Activated T-helper 1 cell treated with anti-CD3 and anti-CD28 coated beads, Interleukin-2, amount 50 U/mL, for 16 hours (primary cell): ENCODE measurements at places on chromosomes 2 and 18.

GRCh38 chr2:36193680-36194079 is 161.9 kb upstream of the CRIM1 start:
- no peak for DNase-seq

- no peak for DNase-seq
Measured at GRCh38 chr2:38656866-38657480, 8.9 kb upstream of the GALM start.

GRCh38 chr2:148981781-148982180 is 56.7 kb upstream of the LYPD6B start:
- DNase-seq, result no peak

DNA sequence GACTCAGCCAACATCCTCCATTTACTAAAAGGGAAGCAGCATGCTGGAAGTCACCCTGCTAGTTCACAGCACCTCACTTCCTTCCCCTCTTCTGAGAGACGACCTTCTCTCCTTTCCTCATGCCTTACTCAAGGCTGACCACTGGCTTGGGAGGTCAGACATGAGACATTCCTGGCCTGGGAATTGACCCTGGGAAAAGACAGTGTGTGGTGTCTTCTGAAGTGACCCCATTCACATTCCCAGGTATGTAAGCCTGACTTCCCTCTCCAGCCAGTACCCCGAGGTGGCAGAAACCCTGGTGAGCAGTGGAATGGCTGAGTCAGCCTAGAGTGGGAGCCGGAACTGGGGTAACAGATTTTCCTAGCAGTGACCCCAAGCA is 92.4 kb downstream of the PLB1 start:
- DNase-seq, result no peak

DNA sequence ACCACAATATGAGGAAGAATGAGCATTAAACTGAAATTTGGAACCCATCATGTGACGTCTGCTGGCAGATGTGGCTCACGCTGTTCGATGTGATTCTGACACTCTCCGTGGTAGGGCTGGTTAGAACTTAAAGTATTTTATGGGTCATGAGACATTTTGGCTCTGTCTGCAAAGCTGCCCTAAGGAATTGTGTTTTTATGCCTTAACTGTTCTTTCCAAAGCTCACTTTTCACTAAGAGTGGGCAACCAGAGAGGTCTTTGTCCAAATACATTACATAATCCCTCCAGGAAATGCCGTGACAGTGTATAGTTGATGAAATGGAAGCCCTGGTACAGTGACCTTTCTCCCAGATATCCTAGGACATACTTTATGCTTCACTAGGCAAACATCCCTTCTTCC is 119.1 kb downstream of the AQP4 start:
- no peak for DNase-seq

- DNase-seq, result no peak
Measured at GRCh38 chr2:174392706-174393105, 2.8 kb upstream of the SCRN3 start.

DNA sequence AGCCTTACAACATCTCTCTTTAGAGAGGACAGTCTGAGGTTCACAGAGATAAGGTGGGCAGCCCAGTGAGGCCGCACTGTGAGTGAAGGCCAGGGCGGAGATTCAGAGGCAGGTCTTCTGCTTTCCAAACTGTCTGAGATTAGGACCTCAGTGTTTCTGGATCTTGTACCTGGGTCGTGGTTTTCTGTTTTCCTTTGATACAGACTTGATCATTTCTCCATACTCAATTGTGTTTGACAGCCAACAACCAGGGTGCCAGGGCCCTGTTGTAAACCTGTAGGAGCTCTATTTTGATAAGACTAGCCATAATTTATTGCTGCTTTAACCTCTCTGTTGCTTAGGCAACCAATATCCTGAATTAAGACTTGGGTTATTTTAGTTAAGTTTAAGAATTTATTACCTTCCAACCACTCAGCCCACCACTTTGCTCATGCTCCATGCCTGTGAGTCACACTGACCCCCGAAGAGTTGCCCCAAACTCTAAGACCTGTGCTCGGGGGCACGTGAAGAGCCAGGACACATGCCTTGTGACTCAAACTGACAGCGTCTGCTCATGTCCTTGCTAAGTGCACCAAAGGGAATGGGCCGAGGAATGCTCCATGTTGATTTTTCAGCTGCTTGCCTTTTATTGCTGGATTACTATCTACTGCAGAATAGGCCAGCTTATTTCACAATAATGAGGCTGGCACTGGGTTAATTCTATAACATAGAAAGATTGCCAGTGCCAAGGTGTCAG is 248.6 kb downstream of the BCL2 start:
- DNase-seq, result no peak

GRCh38 chr2:74384051-74384450 is 3.9 kb upstream of the DCTN1 start:
- DNase-seq, result no peak

- no peak for DNase-seq
Measured at GRCh38 chr2:216354306-216354705, 18.0 kb downstream of the MARCHF4 start.

- no peak for DNase-seq
Measured at GRCh38 chr2:37583402-37583801, 88.0 kb downstream of the CDC42EP3 start.

DNA sequence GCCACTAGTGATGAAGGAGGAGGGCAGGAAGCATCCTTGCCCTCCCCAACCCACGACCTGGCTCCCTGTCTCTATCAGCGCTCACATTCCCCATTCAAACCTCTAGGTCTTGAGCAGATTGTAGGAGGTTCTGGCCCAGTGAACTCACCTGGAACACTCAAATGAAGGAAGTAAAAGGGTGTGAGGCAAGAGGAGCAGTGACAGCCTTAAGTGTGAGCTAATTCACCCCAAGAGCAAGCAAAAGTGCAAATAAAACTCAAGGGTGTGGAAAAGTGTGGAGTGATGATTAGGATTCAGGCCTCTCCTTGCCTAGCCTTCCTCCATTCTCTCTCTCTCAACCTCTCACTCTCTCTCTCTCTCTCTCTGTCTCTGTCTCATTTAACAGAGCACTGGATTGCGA is 41.0 kb downstream of the CYBRD1 start:
- no peak for DNase-seq

DNA sequence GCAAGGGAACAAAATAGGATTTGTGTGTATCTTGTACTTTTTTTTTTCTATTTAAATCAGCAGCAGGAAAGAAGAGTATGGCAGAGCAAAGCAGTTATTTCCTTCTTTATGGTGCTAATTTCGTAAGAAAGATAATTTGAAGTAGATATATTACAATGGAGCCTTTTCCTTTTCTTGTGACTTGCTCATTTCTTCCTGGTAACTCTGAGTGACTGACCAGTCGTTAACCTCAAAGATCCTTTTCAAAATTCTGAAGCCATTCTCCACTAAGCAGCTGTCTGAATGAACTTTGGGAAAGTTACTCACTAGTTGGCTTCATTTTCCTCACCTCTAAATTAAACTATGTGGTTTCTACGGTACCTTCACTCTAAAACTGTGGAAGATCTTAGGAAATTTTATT is 24.6 kb downstream of the AFTPH start:
- DNase-seq, result no peak

GRCh38 chr2:81050580-81051095 is 746.1 kb upstream of the LRRTM1 start:
- DNase-seq, result no peak
